Osteoblast (primary cell): ENCODE measurements at places on chromosomes 7 and 10. TPM values are rescaled to one million over a fixed set of nuclear protein-coding genes. Genes with fewer than 3 reads are reported as not detected.

GRCh38 chr7:107924841-107925504, 34.0 kb downstream of the DLD start:
- no peak for DNase-seq

DNA sequence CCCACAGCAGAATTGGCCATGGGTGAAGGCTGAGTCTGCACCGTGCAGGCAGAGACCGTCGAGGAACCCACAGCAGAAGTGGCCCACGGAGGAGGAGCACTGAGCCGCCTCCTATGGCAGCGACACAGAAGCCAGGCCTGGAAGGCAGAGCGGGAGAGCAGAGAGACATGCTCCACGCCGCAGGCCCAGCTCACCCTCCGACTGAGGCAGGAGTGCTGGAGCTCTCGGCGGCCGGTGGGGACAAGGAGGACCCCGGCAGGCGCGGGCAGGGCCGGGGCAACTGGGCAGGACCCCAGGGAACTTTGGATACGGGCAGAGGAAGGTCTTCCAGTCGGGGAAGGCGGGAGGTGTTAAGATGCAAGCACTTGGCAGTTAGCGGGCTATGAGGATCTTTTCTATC, 420.4 kb downstream of the DNAJB6 start:
- DNase-seq: peak; percentile 62

The THSD7A gene
- under 0.01 TPM in 2 replicates for total RNA-seq

The HTR5A gene
- total RNA-seq: not detected in 2 replicates

GRCh38 chr7:16204953-16205352, 216.4 kb downstream of the CRPPA start:
- DNase-seq: no peak

DNA sequence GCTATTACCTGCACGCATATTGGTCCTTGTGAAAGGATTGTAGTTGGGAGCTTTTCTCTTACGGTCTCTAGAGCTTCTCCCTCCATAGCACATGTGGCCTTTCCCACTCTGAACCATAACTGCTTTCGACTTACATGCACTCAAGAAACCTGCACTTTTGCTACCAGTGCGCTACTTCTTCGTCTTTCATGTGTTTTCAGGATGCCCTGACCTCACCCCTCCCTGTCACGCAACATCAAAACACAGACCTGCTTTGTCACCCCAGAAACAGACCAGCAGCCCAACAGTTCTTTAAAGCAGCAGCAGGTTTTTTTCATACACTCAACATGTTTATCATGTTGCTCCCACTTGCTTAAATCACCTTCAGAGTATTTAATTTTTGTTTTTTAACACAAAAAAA, 243.5 kb upstream of the TCF7L2 start:
- DNase-seq: no peak

DNA sequence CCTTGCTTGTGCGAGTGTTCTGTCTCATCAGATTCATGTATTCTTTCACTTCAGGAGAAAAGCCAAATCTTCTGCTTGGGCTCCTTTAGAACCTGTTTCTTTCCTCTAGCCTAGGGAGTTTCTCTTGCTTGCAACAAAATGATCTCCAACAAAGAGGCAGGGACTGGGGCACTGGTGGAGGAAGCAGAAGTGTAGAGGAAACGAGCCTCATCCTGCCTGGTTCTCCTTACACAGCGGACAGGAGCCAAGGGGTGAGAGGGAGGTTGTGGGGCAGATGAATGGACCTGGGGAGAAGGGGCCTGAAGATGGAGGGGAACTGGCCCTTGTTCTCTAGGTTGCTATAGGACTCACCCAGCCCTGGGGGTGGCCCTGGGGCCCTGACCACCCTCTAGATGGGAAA, 141.1 kb downstream of the PKD1L1 start:
- DNase-seq: no peak

DNA sequence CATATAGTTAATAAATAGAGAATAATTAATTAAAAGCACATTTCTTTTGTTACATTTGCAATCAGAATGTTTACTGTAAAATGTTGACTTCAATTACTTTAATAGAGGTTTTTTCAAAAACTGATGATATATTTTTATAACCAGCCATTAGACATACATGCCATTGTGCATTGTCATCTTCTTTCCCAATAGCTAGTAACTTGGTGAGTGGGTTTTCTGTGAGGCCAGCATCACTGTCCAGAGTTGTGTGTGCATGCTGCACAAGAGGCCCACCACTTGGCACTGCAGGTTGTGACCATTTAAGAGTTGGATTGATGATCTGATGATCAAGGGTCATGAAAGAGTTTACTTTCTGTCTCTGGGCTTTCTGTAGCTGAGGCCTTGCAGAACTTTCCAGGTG, 46.5 kb downstream of the TFEC start:
- DNase-seq: no peak

DNA sequence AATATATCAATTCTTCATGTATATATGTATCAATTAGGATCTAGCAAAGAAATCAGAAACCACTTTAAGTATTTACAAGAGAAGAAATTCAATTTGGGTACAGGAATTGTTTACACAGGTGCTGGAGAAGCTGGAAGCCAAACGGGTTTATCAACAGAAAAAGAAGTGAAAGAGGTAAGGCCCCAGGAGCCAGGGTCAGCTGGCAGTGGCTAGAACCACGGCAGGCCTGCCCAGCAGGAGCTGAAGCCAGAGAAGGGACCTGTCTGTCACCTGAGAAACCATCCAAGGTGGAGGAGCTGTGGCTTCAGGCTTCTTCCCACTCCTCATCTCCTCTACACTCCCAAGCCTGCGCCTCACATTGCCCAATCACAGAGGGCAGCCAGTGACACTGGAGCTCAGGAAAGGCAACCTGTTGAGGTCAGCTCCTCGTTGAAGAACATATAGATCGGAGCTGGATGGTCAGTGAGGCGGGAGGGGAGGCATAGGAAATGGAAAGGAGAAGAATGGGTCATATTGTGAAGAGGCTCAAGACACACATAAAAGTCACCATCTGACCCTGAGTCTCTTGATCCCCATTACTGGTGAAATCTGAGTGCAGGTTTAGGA, 182.6 kb downstream of the REEP3 start:
- DNase-seq: no peak

GRCh38 chr7:55247428-55247827, 117.7 kb upstream of the LANCL2 start:
- DNase-seq: peak; percentile 73

The CLDN15 gene
- 3.3 and 4.1 TPM in 2 replicates for total RNA-seq

The CNPY1 gene
- total RNA-seq: not detected in 2 replicates

DNA sequence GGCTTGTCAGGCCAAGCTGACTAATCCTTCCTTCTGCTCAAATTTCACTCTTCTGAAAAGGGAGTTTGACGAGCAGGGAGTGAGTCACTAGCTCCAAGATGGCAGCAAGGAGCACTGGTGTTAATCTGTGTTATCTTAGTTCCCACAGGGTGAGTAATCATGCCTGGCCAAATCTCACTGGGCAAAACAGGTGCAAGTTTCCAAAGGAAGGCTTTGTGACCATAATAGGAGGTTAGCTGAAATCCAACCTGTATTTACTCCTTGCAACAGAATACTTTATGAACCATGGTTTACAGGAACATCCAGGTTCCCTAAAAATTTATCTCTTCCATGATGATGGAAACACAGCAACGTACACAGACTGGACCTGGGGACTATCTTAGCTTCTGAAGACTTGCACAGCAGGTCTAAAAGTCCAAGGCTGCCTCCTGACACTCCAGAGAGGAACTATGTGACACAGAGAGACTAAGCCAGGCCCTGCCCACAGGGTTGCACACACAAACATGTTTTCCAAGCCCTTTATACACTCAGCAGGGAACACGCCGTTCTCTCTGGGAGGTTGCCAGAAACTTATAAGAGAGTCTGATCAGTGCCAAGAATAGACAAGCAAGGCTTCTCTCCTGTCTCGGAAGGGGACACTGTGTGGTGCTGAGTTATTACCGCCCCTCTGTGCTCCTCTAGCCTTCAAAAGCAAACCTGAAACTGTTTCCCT, 46.3 kb downstream of the PDK4 start:
- peak; percentile 97 for DNase-seq

- no peak for DNase-seq
Observed at GRCh38 chr7:36790311-36790787, 66.1 kb upstream of the AOAH start.

The VPS41 gene
- 78.5 and 107 TPM in 2 replicates for total RNA-seq

DNA sequence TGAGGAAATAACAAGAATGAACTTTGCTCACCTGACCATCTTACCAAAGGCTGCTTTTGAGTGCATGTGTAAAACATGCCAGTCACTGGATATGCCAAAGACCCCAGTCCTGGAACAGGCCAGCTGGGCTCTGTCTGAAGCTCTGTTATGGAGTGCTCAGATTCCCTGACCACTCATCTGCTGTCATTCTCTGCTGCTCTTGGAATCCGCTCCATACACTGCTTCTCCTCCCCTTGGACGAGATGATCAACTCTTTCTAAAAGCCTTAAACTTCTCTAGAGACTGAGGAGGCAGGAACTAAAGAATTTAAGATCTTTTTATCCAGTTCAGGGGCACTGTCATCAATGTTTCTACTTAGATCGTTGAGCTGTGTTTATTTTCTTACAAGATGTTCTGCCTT, 100.2 kb downstream of the SPAG6 start:
- no peak for DNase-seq

The PIP gene
- not detected in 2 replicates for total RNA-seq

GRCh38 chr7:52504561-52504960, 530.9 kb upstream of the POM121L12 start:
- no peak for DNase-seq

GRCh38 chr7:30142710-30143109, 7.9 kb downstream of the MTURN start:
- peak; percentile 85 for DNase-seq

DNA sequence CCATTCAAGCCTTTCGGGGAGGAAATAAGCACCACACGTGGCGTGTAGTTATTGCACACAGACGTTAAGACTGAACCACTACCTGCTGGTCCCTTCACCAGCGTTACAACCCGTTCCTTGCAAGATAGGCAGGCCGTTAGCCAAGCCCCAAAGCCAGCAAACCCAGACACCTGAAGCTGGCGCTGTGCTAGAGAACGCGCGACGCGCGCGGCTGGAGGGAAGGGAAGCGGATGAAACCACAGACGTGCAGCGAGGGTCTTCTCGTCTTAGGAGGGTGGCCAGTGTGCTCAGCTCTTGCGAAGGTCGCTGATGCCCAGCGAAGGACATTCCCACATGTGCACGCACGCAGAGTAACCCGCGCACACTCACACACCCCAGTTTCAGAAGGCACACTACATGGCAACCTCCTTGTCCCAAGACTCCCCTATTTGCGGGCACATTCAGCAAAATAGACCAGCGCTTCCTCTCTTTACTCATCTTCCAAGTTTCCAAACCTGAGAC, 980 bp downstream of the TMEM26 start:
- DNase-seq: peak; percentile 45

The CHAT gene
- not detected in 2 replicates for total RNA-seq

The SIRT1 gene
- total RNA-seq: 19.9 and 20.3 TPM in 2 replicates

DNA sequence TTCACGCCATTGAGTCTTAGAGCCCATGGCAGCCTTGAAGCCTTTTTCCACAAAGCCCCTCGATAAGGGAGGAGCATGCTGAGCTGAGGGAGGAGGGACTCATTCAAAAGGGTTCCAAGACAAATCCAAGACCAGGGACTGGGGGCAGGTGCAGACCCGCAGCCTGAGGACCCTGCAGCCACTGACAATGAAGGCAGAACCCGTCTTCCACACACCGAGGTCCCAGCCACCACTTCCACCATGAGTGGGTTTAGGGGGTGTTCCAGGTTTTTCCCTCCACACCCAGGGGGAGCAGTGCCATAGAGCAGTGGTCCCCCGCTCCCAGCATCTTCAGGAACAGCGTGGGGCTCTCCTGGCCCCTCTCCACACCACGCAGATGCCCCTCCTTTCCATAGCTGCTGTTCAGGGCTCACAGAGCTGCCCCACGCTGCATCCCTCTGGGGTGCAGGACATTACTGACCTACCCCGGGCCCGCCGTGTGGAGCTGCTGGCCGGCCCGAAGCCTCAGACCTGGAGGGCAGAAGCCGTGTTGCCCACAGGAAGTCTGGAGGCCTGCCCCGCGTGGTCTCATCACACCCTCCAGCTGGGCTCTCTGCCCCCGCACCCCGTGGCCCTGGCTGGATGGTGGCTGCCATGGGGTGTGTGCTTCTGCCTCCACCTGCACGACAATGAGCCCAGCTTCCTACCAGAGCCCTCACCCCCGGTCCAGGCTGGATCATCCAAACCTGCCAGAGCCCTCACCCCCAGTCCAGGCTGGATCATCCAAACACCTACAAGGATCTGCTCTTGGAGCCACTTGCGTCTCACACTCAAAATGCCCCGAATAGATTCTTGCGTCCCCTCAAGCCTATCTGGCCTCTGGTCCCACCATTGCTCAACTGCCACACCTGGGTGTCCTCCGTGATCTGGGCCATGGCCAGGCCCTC, 220.0 kb upstream of the TCERG1L start:
- DNase-seq: no peak

GRCh38 chr10:70131560-70131937, 1.1 kb downstream of the AIFM2 start:
- no peak for DNase-seq

DNA sequence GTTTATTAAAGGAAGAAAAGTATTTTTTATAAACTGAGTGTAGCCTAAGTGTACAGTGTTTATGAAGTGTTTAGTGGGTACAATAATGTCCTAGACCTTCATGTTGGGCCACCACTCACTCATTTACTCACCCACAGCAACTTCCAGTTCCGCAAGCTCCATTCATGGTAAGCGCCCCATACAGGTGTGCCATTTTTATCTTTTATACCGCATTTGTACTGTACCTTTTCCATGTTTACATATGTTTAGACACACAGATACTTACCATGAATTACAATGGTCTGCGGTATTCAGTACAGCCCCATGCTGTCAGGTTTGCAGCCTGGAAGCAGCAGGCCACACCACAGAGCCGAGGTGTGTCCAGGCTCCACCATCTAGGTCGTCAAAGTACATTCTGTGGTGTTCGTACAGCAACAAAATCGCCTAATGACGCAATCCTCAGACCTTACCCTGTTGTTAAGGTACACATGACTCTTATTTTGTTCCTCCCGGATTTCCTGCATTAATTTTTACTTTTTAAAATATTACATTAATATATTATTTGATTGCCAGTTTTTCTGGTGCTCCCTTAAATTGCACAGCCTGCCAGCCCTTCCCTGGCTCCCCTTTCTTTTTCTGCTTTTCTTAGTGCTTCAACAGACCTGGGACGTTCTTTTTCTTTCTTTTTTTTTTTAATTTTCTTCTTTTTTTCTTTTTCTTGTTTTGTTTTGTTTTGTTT, 881 bp upstream of the SSBP1 start:
- DNase-seq: no peak

DNA sequence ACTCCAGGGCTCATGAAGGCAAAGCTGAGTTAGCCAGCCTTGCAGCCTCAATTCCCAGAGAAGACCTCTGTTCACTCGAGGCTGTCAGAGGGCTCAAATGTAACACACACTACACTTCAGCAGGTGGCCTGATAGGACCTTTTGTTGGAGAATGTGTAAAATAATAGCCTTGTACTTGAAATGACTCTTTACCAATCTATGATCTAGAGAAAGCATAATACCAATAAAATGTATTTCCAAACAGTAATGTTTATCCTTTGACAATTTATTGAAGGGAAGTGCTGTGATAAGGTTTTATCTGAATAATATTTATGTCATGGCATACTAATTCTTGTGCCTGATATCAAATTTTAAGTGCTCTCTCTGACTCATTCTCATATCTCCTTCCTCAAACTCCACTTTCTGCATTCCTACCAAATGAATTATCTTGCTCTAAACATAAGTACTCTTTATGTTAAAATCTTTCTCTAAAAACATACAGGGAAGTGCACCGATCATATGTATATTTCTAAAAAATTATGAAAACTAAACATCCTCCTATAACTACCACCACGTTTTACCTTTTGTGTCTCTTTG, 20.9 kb downstream of the CYP3A7 start:
- no peak for DNase-seq
